ENCODE measurements at places on chromosomes 3 and 15.

GRCh38 chr15:78341057-78341987 lies 1.2 kb downstream of the CRABP1 start:
- no peak for DNase-seq

DNA sequence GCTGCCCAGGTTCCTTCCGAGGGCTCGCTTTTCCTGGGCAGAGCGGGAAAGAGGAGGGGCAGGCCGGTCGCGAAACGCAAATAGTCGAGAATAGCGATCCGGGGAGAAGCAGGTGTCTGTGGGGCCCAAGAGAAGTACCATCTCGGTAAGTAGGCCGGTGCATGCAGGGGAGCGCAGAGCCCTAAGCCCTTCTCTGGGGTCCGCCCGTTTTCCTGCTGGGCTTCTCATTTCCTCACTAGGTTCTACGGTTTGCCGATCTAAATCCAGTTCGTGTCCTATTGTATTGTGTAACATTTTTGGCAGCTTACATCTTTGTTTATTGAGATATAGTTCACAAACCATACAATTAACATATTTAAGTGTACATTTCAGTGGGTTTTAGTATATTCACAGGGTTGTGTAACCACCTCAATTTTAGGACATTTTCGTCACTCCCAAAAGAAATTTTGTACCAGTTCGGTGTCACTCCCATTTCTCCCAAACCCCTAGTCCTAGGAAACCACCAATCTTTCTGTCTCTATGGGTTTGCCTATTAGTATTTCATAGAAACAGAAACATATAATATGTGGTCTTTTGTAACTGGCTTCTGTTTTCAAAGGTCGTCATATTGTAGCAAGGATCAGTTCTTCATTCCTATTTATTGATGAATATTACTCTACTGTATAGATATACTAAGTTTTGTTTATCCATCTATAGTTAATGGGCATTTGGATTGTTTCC lies 6.8 kb upstream of the TRIM69 start:
- no peak for DNase-seq

DNA sequence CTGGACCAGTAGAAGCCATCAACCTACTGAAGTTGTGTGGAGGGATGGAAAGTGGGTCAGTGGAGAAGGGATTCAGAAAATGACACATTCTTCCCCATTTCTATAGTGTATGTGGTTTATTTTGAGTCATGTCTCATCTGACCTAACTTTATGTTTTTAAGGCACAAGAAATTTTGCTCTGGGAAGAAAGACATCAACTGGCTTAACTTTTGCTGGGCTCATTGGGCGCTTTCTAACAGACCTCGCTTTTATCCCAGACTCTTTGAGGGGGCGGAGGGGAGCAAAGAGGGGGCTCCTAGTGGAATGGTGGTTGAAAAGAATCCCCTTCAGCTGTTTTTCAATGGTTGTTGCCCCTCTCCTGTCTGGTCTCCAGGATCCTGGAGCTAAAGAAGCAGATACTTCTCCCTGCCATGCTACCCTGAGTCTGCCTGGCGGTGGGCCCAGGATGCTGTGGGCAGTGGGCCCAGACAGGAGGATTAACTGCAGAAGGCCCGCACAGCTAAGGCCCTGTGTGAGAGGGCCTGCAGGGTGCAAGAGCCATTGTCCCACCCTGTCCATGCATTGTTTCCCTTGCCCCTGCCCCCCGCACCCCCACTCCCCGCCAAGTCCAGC lies 14.5 kb downstream of the CSRNP1 start:
- DNase-seq = no peak

DNA sequence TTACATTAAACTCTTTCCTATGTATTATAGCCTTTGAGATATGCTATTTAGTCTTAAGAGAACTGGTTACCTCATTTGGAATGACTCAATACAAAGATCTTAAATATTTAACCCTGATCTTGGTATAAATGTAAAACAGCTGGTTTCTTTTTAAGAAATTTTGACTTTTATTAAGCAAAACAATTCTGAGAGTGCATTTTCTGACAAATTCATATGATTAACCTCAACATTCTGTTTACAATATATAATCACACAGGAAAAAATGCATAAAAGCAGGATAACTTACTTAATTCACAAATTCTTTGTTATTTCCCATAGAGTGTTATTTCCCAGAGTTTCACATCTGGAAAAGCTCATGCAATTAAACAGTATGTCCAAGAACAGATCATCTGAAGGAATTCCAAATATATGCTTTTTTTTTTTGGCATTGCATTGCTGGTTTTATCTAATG lies 400.4 kb upstream of the THBS1 start:
- no peak for DNase-seq

- no peak for DNase-seq
These were observed 901.4 kb downstream of the MCTP2 start for GRCh38 chr15:95132774-95133173.

DNA sequence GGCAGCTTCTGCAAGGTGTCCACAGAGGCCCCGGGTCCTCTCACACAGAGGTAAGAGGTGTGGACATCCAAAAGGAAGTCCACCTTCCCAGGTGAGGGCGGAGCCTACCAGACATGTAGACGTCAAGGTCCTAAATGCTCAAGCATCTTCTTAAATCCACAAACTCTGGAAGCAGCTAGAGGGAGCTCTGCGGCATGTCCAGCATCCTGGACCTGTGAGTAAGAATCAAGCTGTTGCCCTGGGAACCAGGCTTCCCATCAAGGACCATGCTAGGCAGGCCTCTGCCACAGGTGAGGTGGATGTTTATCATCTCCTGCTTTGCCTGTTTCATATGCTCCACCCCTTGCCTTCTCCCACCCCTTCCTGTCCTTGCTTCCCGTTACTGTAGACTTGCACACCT lies 368.2 kb downstream of the GABRG3 start:
- no peak for DNase-seq

DNA sequence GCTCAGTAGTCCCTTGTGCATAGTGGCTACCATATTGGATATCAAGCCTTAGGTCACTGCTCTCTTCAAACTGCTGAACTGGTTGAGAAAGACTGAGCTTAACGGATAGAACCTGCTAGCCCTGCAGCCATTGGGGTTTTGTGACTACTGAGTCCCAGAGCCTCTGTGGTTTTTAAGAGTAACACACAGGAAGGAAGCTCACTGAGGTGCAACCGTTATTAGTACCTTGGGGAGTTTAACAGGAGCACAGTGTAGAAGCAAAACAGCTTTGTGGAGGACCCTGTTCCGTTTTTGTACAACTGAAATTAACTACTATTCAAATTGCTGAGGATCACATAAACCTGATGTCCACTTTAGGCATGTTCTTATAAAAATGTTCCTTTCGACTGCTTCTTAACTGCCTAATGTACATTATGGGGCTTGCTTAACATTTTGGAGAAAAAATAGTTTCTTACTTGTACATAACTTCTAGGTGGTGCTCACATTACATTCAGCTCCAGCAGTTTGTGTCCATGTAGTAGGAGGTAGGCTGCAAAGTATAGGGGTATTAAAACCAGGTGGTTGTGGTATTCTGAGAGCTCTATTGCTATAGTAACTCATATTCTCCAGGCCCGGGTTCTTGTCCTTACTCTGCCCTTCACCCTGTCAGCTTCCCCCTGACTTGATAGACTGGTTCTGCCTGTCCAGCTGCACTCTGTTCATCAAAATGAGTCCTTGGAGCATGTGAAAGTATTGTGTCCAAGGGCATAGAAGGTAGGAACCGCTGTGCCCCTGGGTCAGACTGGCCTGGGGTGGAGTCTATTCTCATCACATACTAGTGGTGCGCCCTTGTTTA lies 17.3 kb downstream of the PXK start:
- no peak for DNase-seq

- DNase-seq = no peak
These were observed 254.0 kb upstream of the SOX2 start for GRCh38 chr3:181457756-181458155.

DNA sequence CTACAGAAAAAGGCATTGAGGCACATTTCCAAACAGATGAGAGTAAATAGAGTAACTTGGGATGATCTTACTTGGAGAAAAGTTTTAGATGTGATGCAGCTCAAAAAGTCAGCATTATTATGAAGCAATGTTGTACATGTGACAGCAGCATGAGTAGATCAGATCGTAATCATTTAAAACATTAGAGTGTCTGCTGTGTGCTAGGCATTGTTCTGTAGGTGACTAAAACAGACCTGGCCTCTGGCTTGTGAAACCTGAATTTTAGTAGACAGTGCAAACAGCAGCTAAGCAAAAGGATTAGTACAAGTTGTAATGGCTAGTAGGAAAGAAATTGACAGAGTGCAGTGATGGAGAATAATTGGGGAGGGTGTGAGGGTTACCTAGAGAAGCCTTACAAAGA lies 15.1 kb downstream of the UBE2E1 start:
- DNase-seq = no peak

DNA sequence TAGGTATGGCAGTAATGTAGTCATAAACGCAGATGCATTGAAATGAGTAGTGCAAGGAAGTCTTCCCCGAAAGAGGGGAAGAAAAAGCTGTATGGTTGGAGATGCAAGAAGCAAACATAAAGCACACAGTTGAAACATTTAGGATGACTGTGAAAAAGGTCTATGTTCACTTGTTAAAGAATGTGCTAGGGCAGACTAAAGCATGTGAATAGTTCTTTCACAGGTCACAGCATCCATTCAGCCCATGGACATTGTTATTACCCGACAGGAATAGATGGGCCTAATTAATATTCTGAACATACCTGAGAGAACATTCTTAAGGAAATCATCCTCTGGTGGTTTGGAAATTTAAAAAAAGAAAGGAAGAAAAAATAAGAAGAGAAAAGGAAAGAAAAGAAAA lies 595.2 kb downstream of the ZIC1 start:
- DNase-seq = no peak

DNA sequence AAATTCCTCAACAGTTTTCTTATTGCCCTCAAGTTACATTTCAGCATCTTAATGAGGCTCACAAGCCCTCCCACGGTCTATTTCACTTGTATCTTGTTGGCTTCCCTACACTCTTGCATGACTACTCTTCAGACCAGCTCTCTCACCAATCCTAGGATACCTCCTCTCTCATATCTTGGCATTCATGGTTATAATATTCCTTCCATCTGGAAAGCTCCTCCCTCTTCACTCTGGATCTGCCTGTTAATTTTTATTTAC lies 8.5 kb upstream of the CCDC80 start:
- no peak for DNase-seq

- DNase-seq = no peak
These were observed 71.9 kb upstream of the FBN1 start for GRCh38 chr15:48717458-48717857.

DNA sequence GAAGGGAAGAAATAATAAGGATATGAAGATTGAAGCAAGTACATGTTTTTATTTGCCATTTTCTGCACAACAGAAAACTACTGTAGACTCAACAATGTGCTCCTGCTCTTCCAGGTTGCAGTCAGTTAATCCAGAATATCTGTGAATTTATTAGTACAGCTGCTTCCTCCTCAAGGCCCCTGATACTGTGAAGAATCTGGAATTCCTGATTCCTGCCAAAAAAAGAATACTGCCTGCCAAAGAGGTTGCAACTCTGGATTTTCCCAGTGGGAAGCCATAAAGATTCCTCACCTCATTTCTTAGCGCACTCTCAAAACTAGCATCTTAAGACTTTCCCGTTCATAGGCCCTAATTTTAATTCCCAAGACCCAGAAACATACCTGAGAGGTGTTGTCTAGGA lies 33.6 kb upstream of the LRRC3B start:
- DNase-seq = no peak

DNA sequence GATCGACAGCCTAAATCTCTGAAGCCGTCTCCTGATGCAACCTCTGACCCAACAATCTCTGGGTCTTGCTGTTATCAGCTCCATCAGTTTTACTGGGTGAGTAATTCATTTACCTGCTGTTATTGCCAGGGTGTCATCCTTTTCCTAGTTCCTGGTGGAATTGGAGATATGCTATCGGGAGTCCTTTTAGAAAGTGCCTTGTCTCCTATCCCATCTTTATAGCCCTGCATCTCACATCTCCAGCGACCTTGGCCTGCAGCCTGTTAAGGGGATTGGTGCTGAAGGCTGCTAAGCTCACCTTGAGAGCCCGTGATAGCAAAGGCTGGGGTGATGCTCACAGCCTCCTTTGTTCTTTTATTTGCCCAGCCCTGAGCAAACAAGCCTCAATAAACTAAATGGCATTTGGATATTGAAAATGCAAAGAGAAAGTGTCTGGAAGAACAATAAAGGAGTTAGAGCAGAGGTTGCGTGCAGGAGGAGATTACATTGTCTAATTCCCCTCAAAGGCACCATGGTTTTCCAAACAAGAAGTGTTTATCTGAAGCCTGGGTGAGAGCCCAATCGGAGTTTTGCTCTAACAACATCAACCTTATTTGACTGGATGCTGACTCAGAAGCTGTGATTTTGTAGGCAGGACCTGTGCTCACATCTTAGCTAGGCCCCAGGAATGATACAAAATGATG lies 101.8 kb downstream of the RPLP1 start:
- DNase-seq = peak; percentile 77
